ENCODE measurements at places on chromosomes 3 and 15.

DNA sequence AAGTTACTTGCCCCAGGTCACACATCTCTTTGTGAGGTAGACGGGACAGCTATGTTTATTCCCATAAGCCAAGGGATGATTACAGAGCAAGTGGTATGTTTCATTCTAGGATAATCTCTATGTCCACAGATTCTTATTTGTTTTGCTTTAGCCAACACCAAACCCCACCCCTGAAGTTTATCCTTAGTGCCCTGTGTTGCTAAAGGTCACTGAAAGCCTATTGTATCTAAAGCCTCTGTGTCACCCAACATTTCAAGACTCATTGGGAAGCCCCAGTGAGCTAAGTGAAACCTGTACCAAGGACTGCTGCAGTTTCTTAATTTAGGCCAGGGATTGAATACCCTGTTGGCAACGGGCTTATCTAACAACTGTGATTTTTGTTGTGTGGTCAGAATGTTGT is 135.6 kb downstream of the ADAMTS9 start:
- no peak for DNase-seq

- no peak for DNase-seq
These were observed 57.6 kb upstream of the FRMD4B start for GRCh38 chr3:69443457-69443920.

DNA sequence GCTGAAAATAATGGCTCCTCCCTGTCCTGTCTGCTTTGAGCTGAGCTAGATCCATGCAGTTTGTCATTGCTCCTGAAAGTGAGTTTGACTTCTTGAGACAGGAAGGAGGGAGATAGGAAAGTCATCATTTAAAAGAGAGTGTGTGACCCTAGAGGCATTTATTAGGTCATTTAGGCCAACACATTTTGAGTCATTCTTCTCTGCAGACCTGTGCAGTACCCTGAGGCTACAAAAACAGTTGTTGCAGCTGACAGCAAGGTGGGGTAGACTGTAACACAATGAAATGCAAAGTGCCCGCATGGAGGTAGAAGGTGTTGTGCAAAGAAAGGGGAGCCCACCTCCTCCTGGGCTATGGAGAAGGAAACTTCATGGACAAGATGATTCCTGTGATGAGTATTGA is 102.8 kb upstream of the PFN2 start:
- DNase-seq: no peak

DNA sequence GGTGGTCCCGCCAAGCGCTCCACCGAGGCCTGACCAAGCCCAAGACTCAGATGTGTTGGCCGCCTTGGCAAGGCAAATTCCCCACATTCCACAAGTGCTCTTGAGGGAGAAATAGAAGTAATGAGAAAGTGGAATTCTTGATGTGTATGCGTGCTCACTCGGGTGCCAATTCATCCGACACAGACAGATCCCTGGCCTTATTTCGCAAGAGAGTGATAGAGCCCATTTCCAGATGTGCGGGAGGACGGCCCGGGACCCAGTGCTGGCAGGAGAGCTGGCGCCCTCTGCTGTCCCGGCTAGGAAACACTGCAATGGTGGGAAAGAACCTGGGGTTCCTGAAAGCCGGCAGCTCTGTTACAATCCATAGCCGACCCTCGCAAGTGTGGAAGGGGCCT is 76.0 kb downstream of the HMG20A start:
- peak; percentile 14 for DNase-seq

DNA sequence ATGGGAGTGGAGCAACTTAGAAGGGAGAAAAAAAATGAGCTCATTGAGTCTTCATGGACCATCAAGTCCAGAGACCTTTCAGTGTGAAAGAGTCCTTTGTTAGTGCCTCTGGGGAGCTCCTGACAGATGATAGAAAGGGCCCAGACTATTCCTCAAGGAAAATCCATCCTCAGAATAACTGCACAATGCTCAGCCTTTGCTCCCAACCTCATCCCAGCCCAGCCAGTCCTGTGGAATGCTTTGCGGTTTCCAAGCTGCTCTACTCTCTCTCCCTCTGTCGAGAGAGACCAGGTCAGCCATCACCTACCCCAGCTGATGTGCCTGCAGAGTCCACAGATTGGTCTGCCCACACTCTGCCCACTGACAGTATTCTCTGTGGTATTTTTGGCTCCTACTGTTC is 406.2 kb downstream of the MFSD1 start:
- DNase-seq: no peak

- no peak for DNase-seq
These were observed 301.4 kb downstream of the RBMS3 start for GRCh38 chr3:29582273-29582672.

- DNase-seq: no peak
These were observed 1375.4 kb downstream of the NSUN3 start for GRCh38 chr3:95438274-95438673.

DNA sequence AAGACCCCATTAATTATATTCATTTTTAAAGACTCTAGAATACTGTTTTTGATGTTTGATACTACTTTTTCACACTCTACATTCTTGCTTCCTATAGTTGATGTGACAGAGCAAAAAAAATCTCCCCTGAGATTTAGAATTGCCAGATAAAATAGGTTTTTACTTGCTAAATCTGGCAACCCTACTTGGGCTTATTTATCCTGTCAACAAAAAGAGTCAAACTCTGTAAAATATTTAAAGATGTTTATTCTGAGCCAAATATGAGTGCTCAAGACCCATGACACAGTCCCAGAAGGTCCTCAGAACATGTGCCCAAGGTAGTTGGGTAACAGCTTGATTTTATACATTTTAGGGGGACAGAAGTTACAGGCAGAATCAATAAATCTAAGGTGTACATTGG is 72.3 kb downstream of the DAPK2 start:
- DNase-seq: no peak

DNA sequence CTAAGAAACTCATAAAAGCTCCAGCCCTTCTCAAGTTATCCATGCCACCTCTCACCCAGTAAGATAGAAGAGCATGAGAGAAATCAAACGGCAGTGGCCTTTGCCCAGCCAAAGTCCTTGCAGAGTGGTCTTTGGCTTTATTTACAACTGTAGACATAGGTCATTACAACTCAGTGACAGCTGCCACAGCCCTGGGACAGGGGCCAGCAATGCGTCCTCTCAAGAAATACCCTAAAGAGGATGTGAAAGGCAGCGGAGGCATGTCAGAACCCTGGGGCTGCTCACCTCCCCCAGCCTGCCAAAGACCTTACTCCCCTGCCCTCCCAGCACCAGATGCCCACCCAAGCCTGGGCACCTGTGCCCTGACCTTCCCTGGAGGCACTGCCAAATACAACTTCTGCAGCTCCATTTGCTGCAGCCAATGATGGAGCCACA is 6.3 kb downstream of the ACAA1 start:
- no peak for DNase-seq

- DNase-seq: no peak
These were observed 179.4 kb upstream of the DPH6 start for GRCh38 chr15:35725353-35725752.

GRCh38 chr3:49700453-49701128 is 11.2 kb downstream of the RNF123 start:
- no peak for DNase-seq

DNA sequence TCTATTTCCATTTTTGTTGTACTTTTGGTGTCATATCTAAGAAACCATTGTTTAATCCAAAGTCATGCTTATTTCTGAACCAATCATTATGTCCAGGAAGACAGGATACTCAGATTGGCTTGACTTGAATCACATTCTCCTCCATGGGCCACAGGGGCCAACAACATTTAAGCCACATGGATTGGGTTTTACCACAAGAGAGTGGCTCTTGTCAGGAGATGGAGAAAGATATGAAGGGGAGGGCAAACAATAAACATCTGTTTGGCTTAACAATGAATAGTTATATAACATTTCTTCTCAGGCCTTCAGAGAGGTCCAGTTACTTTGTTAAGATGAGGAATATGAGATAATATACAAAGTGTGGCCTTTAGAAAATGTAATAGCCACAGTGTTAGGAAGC is 44.6 kb downstream of the GXYLT2 start:
- no peak for DNase-seq

DNA sequence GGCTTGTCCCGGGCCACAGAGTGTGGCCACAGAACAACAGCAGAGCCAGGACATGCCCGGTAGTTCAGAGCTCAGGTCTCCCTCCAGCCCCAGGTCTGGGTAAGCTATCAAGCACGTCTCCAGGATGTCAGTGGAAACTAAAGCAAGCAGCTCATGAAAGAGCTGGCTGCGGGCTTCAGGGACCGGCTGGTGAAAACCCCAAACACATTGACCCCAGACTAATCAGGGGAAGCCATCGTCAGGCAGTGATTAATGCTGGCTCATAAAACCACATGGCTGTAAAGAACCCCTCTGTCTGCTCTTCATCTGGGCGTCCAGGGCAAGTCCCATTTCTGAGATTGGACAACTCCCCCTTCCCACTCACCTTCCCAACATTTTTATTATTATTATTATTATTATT is 37.8 kb downstream of the LMCD1 start:
- DNase-seq: no peak

- no peak for DNase-seq
These were observed 28.3 kb downstream of the STARD5 start for GRCh38 chr15:81295486-81296121.

DNA sequence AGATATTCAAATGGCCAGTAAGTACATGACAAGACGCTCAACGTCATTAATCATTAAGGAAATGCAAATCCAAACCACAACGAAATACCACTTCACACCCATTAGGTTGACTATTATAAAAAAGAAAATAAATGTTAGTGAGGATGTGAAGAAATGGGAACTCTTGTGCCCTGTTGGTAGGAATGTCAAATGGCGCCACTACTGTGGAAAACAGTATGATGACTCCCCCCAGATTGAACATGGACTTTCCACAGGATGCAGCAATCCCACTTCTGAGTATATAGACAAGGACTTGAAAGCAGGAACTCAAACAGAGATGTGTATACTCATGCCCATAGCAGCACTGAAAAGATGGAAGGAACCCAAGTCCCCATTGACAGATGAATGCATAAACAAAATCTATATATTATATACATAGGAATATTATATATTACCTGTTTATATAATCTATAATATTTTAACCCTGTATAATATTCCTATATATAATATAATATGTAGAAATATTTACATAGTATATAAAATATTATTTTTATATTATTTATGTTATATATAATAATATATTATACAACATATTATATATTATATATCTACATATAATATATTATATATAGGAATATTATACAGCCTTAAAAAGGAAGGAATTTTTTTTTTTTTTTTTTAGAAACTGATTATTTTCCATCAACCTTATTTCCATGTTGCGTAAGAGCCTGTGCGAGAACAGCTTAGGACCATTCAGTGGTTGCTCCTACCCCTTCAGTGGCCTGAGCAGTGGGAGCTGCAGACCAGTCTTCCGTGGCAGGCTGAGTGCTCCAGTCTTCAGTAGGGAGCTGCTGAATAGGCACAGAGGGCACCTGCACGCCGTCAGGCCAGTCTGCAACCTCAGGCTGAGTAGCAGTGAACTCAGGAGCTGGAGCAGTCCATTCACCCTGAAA is 17.6 kb upstream of the PIGZ start:
- DNase-seq: no peak

DNA sequence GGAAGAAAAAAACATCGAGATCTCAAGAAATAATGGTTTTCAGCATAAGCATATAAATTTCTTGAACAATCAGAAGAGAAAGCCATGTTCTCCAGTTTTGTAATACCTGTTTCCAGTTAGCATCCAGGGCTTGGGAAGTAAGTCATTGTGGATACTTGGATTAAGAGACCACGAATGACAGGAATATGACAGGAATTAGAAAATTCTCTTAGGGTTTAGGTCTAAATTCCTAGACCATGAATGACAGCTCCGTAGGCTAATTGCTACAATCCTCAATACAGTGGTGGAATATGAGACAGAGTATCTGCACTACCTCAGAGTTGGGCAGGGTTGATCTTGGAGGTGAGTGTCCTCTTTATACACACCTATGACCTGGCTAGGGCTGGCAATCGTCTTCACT is 517.5 kb downstream of the NTRK3 start:
- DNase-seq: no peak

DNA sequence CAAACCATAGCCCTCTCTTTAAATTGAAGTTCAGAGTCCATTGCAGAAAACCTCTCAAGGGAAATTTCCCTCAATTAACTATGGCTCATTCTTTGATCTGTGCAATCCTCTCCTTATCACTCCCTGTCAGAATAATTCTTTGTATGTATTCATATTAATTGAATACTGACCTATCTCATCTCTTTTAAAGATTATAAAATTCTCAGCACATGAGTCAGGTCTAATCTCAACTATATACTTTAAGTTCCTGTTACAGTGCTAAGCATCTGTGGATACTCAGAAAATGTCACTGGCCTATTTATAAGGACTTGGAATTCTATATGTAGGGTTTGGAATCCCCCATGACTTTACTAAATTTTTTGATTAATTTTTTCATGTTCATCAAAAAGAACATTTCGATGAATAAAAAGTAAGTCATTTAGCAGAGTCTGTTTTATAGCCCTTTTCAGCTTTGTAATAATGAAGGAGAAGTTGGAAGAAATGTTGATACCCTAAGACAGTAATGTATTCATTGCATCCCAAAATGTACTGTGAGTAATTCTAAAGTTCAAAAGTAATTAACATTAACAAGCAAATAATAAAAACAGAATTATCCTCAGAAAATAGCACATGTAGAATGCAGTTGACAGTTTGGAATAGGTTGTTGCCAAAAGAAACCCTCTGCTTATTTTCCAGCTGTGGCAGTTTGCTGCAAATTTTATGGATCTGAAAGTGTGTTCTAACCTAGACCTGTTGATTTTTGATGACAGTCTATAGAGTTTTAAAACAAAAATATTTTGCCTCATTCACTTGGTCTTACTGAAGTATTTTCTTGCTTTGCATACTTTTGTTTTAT is 503.4 kb upstream of the CBLB start:
- no peak for DNase-seq

DNA sequence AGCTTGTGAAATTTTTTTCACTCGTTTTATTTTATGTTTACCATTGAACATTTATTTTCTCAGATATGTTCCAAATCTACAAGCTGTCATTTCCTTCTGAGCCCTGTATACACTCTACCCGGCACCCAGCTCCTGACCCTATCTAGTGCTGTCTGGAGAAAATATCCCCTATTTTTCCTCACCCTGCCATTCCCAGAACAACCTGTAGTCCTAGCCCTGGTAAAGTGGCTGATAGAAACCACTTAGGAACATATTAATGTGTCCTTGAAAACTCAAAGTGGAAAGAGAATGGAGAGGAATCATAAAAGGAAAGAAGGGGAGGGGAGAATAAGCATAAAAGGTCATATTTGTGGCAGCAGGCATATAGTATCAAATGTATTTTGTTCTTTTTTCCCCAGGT is 8.2 kb upstream of the TIMMDC1 start:
- DNase-seq: no peak

GRCh38 chr3:38108649-38109579 is 28.0 kb downstream of the ACAA1 start:
- no peak for DNase-seq

DNA sequence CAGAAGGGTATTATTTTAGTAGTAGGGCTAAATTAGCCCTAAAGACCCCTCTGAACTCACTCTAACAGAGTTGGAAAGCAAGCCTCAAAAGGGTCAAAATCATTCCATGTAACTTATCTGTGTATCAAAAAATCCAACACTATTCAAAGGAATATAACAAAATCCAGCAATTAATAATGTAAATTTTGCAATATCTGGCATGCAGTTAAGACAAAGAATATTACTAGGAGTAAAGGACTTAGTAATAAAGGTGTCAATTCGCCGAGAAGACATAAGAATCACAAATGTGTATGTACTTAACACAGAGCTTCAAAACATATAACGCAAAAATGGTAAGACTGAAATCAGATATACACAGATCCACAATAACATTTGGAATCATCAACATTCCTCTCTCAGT is 71.2 kb upstream of the PFN2 start:
- DNase-seq: no peak

Data from stimulated activated CD8-positive, alpha-beta memory T cell treated with anti-CD3 and anti-CD28 coated beads, Interleukin-4, amount 100 ng/mL, for 1 hour (primary cell).